ENCODE measurements at places on chromosomes 1 and 21.

DNA sequence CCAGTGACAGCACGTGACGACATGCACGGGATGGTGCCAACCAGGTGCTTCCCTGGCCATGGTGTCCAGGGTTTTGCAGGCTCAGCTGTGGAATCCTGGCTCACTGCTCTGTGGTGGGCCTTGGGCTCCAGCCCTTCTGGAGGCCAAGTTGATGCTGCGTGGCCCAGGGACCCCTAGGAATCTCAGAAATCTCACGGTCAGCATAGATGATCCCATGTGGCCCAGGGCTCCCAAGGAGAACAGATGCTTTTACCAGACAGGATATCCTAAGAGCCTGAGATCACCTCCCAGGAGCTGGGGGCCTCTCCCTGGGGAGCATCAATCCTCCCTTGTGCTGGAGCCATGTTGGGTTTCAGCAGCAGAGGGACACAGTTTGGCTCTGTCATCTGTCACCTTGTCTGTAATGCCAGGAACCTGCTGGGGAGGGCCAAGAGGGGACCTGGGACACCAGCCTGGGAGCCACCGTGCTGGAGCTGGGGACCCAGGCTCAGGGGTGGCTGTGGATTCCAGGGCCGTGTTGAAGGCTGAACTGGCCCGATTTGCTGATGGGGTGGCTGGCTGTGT, 63.9 kb downstream of the TRIM11 start:
- DNase-seq = no peak

DNA sequence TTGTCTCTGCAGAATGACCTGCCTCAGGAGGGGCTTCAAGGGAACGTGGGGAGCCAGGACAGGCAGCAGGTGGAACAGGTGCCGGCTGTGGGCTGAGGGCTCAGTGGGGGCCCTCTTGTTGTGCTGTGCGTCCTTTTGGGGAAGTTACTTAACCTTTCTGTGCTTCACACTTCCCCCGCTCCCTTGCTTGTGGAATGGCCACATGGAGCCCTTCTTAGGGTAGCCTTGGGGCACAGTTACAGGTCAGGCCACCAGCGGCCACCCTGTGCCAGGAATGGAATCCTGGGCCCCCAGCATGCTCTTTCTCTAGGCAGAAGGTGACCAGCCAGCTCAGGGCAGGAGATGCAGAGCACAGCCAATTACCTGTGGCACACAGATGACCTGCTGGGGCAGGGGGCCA, 2.6 kb downstream of the IKBKE start:
- DNase-seq = no peak

DNA sequence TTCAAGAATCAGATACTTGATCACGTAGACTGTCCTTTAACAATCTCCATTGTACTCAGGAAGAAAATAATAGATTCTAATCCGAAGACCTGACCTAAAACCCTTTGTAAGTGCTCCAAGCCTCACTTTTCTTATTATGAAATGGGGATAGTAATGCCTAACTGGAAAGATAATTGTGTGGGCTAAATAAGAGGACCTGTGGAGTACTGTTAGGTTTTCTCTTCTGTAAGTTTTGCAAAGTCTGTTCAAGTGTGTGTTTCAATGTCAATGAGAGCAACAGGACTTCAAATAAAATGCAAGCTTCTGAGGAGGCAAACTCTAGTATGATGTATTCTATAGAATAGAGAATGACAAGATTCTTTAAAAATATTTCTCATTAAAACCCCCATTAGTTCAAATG, 348.6 kb downstream of the USP25 start:
- no peak for DNase-seq

DNA sequence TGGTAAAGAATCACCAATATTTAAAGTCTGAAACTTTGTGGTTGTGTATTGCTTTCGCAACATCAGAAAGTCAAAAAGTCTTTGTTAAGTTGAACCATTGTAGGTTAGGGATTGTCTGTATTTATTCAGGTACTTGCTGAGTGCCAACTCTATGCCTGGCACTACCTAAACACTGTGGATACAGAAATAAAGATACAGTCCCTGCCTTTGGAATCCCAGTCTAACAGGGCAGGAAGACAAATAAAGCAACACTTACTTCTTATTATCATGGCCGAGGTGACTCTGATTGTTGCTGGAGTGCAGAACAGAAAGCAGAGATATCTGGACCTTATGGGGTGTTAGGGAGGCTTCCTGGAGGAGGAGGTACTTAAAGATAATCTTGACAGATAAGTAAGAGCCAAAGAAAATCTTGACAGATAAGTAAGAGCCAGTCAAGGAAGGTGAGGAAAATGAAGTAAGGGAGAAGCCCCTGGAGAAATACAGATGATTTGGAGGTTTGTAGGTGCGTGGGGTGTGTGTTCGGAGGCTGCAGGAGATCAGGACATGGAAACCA, 11.8 kb upstream of the S100A10 start:
- DNase-seq = no peak

DNA sequence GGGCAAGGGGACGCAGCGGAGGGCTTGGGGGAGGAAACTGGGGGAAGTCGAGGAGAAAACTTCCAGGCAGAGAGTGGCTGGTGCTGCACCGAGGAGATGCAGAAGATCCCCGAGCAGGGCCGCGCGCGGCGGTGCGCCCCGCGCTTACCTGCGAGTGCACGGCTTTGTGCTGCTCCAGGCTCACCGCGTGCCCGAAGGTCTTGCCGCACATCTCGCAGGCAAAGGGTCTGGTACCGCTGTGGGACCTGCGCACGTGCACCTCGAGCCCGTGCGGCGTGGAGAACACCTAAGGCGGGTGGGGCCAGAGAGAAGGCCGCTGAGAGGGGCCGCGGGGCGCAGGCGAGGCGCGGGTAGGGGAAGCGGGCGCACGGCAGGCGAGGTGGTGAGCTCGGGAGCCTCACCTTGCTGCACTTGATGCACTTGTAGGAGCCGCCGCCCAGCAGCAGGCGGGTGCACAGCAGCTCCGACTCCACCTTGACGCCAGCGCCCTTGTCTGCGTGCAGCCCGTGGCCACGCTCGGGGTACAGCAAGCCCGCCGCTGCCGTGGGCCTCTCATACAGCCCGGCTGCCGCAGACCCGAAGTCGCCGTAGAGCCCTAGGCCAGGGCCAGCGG, 6.4 kb downstream of the GFI1 start:
- DNase-seq = no peak

DNA sequence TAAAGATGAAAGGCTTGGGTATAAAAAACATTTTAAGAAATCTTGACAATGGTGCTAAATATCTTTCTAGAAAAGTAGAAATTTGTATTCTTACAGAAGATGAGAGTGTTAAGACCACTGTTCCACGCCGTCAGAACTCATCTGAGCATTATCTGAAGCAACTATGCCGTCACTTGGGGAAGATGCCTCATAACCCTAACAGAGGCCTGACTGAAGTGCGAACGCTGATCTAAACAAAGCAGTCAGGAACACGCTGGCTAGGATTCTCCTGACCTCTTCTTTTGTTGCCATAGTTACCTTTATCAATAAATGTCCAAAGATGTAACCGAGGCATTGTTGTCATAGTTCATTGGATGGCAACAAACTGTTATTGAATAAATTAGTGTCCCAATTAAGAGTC, 612.4 kb downstream of the LTN1 start:
- no peak for DNase-seq

DNA sequence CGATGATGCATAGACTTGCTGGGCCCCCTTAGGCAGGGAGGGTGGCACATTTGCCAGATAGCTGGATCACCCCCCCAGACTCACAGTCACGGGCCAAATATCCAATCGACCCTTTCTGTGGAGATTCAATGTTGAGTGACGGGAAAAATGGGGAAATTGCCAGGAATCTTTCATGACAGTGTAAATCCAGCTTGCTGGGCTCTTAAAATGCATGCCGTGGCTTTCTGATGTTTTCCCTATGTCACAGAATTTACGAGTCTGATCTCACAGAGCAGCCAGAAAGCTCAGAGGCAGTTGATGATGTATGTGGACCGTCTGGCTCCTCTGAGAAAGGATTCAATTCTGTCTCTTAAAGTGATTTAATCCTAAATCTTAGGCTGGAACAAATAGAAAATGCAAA, 150.1 kb upstream of the ZNF644 start:
- DNase-seq = peak; percentile 27

DNA sequence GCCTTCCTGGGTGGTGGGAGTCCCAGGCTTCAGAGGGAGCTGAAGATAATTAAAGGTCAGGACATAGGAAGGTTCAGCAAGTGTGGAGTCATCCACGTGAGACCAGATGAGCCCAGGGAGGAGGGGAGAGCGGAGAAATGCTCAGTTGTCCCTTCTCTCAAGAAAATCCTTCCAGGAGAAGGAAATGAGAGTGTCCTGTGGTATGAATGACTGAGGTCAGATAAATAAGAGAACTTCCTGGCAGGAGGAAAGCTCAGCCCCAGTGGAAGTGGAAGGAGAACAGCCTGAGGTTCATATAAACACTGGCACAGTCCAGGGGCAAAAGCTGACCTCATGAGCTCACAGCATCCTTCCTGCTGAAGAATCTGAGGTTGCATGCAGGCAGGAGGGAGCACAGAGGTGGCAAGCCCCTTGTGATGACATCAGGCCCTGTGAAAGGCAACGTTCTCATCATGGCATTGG, 97.6 kb downstream of the NAV1 start:
- DNase-seq = no peak

DNA sequence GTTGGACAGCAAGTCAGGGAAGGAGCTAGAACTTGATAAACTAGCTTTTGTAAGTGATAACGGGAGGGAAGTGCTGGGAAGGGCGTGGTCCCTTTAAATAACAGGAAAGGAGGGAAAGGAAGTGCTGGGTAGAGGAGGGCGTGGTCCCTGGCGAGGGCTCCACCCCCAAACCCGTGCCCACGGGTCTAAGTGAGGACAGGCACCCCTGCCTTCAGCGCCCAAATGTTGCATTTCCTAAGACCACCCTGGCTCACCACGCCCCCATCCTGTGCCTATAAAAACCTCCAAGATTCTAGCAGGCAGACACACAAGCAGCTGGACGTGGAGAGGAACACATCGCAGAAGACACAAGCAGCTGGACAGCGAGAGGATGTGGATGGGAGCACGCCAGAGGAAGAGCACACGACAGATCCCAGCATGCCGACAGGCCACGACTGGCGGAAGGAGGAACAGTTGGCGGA, 58.5 kb downstream of the PALMD start:
- no peak for DNase-seq

DNA sequence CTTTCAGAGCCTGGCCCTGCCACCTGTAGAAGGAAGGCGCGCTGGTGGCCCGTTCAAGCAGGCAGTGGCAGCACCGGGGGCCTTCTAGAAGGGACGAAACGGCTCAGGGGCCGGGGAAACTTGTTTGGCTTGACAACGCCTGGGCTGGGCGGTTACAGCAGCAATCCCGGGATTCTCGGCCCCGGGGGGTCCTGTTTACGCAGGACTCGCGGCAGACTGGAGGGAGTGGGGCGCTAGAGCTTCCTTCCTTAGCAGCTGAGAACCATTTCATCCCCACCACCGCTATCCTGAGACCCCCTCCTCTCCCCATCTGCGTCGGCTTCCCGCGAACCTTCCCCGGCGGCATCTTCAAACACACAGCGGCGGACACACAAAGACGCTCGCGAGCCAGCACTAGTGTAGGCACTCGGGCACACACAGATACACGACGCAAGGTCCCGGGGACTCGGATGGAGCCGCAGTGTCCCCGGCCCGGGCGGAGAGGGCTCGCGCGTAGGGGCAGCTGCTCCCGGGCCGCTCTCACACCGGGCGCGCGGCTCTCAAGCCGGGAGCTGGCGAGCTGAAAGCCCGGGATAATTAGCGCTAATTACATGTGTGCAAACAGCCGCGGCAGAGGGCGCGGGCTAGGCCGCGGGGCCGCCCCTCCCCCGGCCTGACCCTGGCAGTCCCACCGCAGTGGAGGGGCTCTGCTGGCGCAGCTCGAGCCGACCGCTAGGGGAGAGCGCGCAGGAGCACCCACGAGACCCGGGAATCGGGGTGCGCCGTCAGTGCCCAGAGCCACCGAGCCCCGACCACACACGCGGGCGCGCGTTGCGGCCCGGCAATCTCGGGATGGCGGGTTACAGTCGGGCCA, 271.4 kb downstream of the FOXD2 start:
- no peak for DNase-seq

- DNase-seq = peak; percentile 41
Measured at GRCh38 chr1:241600496-241600901, 39.7 kb downstream of the CHML start.

DNA sequence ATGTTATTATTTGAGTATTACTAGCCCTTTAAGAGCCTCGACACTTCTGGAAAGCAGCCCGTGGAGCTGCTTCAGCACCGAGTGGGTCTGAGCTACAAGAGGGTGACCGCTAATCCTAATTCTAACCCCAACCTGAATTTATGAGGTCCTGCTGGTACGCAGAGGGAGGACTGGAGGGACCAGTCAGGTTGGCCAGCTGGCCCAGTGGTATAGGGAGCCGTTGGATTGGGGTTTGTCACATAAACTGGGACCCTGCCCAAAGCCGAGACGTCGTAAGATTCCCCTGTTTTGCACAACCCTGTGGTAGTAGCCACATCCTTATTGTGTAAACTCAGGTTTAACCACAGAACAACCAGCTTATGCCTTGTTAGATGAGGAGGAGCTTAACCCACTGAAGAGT, 60.8 kb upstream of the F3 start:
- no peak for DNase-seq

DNA sequence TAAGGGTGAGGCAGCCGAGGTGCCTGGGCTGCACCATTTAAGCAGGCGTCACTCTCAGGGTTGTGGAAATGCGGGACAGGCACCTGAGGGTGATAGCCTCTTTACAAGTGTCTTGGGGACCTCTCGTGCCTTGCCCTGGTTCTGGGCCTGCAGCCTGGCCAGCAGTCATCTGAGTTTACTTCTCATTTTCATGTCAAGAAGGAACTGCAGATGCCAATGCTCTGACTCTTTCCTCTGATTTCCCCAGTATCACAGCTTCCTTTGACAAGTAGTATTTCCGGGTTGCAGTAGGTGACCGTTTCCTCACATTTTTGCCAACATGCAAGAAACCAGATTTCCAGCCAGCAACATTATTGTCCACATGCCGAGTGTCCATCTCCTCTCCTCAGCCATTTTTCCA, 286.9 kb downstream of the DISC1 start:
- no peak for DNase-seq

DNA sequence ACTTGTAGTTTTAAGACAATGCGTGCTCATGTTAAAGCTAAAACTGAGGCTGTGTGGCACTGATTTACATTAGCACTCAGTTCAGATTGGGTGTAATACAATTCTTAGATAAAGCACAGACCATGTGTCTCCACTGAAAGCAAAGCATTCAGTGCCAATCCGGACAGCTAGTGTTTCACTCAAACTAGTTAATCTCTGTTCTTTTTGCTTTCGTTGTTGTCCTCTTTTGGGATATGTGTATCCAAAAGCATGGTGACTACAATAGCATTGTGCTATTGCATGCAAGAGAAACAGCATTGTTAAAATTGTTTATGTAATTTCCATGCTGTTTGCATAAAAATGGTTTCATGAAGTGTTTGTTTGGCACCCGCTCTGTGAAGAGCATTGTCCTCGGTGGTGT, 54.6 kb downstream of the F3 start:
- DNase-seq = no peak

- no peak for DNase-seq
Measured at GRCh38 chr1:150311762-150312161, 9.6 kb upstream of the PRPF3 start.

GRCh38 chr1:10973956-10974881, 38.2 kb upstream of the TARDBP start:
- DNase-seq = no peak
